ENCODE measurements at places on chromosomes 11 and 22.

- DNase-seq, result no peak
Observed at GRCh38 chr11:31986201-31986889, 104.5 kb upstream of the RCN1 start.

GRCh38 chr11:102293873-102294601 lies 23.2 kb upstream of the BIRC3 start:
- no peak for DNase-seq

- DNase-seq, result no peak
Observed at GRCh38 chr11:80211673-80212072, 770.8 kb upstream of the TENM4 start.

- no peak for DNase-seq
Observed at GRCh38 chr11:69352715-69353319, 58.9 kb downstream of the MYEOV start.

GRCh38 chr11:69878144-69878883 lies 59.1 kb upstream of the FGF3 start:
- DNase-seq, result no peak

DNA sequence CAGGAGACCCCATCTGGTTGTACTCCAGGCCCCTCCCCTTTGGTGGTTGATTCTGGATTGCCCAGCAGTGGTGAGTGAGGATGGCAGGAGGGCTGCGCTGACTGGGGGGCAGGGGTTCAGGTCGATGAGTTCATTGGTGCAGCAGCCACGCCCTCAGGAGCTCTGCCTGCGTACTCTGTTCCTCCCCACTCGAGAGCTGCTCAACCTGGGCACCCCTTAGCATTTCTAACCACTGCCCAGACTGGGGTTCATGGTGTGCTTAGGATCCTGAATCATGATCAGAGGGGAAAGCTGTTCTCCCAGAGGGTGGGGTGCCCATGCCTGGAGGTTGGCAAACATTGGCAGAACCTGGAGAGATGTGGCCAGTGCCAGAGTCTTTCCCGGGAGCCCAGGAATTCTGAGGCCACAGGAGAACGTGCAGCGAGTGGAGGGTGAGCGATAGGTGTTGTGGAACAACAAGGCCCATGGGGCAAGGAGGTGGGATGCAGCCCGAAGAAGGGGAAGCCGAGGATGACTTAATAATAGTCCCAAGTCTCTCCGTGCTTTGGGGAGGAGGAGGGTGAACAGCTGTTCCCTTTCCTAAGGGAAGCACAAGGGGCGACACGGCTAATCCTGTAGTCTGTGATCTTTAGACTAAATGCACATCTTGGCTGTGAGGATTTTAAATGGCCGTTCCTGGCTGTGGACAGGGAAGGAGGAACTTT lies 75.5 kb downstream of the SCN3B start:
- no peak for DNase-seq

- no peak for DNase-seq
Observed at GRCh38 chr11:19697721-19698121, 14.9 kb upstream of the NAV2 start.

GRCh38 chr11:31089117-31089516 lies 280.4 kb downstream of the DCDC1 start:
- no peak for DNase-seq

- DNase-seq, result no peak
Observed at GRCh38 chr11:114202011-114202609, 94.1 kb upstream of the NNMT start.

DNA sequence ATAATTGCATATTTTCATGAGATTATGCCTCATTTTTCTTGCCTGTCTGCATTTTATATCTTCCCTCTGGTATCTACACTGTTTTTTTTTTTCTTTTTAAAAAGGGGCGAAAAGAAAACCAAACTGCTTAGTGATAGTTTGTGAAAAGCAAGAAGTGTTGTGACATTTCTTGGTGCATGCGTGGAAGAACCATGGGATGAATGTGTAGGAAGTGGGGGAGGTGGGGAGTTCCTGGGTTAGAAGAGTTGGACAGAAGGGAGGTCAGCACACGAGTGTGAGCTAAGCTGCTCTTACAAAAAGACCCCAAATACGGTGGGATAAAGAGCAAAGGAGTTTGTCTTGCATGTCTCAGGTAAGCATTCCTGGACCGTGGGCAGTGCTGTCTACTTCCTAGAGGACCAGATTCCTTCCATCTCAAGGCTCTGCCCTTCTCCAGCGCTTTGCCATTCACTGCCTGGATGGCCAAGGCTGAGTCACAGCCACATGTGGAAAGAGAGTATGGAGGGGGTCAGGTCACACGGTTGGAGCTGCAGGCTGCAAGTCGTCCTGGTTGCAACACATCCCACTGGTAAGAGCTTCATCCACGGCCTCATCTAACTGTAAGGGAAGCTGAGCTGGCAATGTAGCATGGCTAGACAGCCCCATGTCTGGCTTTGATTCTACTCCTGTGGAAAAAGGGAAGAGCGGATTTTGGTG lies 300.6 kb downstream of the DDX10 start:
- DNase-seq, result no peak

DNA sequence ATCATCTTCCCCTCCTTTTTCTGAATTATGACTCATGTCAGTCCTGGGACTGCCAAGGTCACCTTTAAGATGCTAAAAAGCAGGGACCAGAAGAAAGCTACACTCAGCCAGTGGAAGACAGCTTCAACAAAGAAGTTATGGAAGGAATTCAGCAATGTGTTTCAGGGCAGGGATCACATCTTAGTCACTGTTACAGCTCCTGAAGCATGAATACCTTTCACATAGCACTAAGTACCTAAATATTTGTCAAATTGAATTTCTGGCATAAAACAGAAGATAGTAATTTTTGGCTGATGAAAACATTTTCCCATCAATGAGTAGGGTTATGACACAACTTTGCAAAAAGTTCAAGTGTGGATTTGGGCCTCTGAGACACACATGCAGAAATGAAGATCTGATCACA lies 5.2 kb downstream of the DDB1 start:
- no peak for DNase-seq

GRCh38 chr11:64484191-64485022 lies 106.6 kb upstream of the SLC22A12 start:
- DNase-seq, result no peak

DNA sequence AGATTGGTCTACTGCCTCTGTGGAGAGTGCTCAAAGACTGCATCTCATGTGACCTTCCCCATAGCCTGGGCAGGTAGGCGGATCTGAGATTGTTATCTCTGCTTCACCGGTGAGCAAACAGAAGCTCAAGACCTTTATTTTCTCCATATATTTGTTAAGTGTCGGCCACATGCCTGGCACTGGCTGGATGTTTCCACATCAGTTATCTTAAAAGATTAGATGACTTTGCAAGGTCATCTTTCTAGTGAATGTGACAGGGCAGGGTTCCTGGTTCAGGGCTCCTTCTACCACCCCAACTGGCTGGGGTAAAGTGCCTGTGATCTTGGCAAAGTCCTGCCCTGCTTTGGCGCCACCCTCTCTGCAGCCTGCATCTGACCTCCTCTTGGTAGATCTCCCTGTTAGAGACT lies 125.0 kb downstream of the CCDC81 start:
- DNase-seq, result no peak

GRCh38 chr11:75420224-75421034 lies 12.6 kb downstream of the KLHL35 start:
- no peak for DNase-seq

DNA sequence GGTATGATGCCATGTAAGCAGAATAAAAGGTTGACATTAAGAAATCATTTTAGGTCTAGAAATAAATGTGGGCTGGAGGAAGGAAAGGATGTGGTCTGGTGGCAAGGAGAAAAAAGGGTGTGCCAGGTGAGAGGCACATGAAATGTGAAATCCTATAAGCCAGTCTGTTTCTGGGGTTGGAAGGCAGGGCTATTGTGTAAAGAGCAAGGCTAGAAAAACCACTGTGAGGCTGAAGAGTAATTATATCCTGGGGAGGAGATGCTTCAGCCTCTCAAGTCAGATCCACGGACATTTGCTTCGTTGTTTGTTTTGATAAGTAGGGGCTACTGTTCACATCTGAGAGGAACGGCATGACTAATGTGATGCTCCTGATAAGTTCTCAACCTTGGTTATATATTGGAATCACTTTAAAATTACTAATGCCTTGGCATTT lies 77.5 kb upstream of the CTSC start:
- DNase-seq, result no peak

GRCh38 chr11:65584723-65585171 lies 8.9 kb downstream of the EHBP1L1 start:
- DNase-seq, result no peak

DNA sequence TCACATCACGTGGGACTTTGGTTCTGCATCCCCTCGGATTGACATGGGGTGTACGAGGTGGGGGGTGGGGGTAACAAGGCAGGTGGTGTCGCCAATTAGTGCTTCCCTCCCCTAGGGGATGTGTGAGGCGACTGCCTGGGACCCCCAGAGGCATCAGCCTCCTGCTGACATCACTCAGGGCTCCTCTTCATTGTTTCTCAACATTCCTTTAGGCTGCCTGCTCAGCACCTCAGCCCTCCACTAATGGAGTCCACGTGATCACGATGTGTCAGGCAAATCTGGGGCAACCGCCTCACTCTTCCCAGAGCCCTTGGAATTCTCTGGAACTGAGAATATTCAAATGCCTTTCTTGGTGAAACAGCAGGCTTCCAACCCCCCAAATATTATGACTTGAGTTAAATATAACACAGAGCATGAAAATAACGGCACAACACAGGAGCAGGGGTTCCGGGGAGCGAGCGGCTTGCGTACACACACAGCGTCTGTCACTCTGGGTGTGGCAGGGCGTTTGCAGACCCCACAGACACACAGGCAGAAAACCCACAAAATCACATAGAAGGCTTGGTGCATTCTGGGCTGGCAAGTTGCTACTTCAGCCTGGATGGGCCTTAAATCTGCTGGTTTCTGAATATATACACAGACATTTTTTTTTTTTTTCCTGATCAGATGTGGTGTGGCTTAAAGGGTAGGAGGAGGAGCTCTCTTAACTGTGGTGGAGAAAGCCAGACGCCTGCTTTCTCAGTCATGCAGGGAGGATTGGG lies 170.1 kb upstream of the CADM1 start:
- DNase-seq, result no peak

- DNase-seq, result no peak
Observed at GRCh38 chr11:11807811-11808782, 33.7 kb upstream of the USP47 start.

- DNase-seq, result no peak
Observed at GRCh38 chr11:132779497-132779896, 752.8 kb downstream of the OPCML start.

- DNase-seq, result no peak
Observed at GRCh38 chr22:30433227-30433626, 7.7 kb downstream of the MTFP1 start.
